Activated T-cell treated with anti-CD3 and anti-CD28 coated beads, Interleukin-2, amount 50 U/mL, for 72 hours (primary cell): ENCODE measurements at places on chromosomes 7 and 10. TPM values are rescaled to one million over a fixed set of nuclear protein-coding genes. Genes with fewer than 3 reads are reported as not detected.

- DNase-seq, result no peak
Observed at GRCh38 chr7:47423196-47423595, 158.7 kb downstream of the TNS3 start.

GRCh38 chr10:11424456-11425295 is 186.8 kb downstream of the USP6NL start:
- no peak for DNase-seq

DNA sequence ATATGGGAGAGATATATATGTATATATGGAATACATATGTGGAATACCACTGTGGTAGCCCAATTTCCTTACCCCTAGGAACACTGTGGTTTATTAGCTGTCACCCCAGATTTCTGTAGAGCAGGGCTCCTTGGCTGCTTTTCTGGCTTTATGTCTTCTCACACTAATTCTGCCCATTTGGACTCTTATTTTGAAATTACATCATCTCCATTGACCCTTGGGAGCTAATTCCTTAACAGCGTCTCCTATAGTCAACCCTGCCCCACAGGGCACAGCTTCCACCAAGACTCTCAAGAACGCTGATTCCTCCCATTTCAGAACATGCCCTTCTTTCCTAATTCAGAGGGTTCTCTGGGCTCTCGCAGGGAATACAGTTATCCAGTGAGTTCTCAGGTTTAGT is 55.4 kb upstream of the TARP start:
- no peak for DNase-seq

- DNase-seq, result no peak
Observed at GRCh38 chr10:120012131-120012400, 119.5 kb downstream of the SEC23IP start.

Gene FEZF1
- total RNA-seq, result not detected

DNA sequence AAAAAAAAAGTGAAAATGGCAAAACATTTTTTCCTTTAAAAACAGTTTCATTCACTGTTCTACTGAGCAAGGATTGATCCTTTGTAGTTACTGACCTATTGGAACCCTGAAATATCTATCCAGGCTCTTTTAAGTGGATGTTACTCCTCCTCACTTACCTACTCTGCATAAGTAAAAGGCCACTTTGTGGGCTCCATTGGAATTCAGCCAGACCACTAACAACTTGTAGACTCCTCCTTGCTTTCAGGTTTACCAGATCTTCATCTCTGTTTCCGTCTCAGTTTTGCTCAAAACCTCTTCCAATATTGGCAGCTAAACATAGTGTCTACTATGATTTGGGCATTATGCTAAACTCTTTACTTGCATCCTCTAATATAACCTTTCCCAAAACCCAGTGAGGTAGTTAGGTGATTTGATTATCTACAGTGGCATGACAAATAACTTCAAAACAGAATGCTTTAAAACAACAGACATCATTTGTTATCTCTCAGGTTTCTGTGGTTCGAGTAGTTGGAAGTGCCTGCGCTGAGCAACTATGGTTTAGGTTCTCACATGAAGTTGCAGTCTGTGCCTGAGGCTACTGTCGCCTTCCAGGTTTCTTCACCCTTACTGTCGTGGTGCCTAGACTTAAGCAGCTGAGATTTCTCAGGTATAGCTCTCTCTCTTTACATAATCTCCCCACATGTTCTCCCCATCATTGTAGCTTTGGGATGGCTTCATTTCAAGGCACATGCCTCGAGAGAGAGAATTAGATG is 698.2 kb downstream of the REEP3 start:
- DNase-seq, result no peak

GRCh38 chr10:52966904-52967303 is 194.3 kb upstream of the MBL2 start:
- DNase-seq, result no peak

DNA sequence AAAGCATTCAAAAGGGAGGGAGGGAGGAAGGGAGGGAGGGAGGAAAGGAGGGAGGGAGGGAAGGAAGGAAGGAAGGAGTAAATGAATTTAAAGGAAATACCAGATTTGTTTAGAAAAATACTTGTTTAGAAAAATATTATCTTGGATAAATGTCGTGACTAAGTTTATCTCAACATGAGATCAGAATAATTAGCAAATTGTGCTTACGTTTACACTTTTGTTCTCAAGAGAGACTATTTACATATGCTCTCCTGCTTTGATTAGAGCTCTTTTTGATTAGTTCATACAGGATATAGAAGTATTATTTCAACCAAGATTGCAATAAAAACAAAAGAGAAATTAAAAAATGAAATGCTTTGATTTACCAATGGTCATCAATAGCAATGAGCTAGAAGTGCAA is 186.2 kb downstream of the HIBADH start:
- no peak for DNase-seq

Gene TFR2
- total RNA-seq, result 4.7 TPM

DNA sequence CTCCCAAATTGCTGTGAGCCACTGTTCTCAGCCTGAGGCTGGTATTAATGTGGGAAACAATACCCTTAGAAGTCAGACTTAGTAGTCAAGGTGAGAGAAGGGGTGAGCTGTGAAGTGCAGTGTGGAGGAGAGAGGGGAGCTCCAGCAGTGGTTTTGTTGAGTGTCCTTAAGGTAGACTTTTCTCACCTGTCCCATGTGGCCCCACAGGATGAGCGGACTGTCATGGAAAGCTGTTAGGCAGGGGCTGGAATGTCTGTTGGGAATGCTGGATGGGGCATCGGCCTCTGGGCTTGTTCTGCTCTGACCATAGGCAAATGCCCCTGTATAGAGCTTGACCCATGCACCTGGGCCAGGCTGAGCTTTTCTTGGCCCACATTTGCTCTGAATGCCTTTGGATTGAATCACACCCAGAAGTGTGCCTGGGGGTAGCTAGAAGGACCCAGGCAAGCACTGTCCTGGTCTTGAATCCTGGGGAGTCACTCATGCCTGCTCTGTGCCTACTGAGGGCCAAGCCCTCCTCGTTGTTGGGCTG is 36.3 kb upstream of the SH2D4B start:
- no peak for DNase-seq

Gene SORCS1
- not detected for total RNA-seq

GRCh38 chr7:27587429-27587828 is 75.3 kb downstream of the HIBADH start:
- DNase-seq, result no peak

DNA sequence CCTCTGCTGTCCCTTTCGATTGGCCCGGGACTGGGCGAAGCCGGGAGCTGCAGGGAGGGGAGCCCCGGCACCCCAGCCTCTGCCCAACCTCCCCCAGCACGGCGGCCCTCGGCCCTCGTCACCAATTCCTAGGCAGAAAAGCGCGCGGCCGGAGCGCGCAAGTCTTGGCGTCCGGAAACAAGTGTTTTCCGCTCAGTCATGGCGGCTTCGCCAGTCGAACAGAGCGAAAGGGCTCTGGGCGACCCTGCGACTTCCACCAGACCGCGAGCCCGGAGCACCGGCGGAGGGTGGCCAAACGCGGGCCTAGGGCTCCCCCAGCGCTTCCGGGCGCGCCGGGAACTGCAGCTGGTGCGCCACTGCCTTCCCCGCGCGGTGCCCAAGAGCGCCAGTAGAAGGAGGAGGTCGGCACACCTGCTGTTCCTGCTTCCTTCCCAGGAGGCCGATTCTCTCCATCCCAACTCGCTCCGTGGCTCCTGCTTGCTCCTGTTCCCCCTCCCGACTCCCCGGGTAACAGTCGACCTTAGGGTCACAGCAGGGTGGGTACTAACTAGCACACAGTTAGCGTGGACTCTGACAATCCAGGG is 729.9 kb downstream of the ZWINT start:
- DNase-seq, result peak; percentile 13

Gene GPR15LG
- not detected for total RNA-seq

GRCh38 chr10:49622426-49623425 is 8.9 kb downstream of the CHAT start:
- no peak for DNase-seq

Gene TRIM24
- 16.2 TPM for total RNA-seq

DNA sequence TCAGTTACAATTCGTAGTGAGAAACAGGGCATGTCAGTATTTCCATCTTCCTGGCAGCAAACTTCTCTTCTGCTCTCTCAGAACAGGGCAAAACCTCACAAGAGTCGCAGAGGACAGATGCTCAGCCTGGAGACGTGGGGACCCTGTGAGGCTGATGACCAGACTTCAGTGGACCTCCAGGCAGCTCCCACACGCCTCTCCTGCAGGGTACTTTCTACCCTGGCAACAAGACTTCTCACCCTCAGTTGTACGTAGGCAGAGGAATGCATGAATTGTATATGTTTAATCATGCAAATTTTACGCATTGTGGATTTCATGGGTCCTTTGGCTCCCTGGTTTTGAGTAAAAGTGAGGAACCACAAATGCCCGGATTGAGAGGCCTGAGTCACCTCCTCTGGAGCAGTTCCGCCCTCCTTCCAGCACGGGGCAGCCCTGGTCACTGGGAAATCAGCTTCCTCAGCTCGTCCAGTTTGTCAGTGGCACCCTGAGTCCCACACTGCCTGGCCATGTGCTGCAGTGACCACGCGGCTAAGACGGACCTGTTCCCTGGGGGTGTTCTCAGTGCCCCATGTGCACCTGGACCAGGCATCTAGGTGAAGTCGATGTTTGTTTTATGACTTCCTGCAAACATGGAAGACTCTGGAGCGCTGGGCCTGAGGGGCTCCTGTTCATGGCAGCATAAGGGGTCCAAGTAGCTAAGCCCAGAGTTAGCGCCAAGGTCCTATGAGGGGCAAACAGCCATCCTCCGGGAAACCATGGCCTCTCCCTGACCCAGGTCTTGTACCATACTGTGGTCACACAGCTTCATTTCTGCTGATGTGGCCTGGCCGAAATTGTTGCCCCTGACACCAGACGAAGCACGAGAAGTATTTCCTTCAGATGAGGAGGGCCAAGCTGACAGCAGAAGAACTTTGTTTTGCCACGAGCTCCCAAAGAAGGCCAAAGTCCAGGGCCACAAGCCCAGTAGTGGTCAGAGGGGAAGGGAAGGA is 165.1 kb downstream of the TNS3 start:
- DNase-seq, result no peak

DNA sequence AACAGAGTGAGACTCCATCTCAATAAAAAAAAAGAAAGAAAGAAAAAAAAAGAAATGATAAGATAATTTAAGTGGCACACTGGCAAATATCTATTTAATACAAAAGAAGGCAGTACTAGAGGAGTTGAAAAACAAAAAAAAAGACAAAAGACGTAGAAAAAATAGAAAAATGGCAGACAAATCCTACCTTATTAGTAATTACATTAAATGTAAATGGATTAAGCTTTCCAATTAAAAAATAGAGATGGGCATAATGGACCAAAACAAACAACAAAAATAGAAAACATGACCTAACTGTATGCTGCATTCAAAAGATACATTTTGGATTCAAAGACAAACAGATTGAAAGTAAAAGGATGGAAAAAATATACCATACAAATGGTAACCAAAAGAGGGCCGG is 5.3 kb upstream of the PARP12 start:
- DNase-seq, result no peak

DNA sequence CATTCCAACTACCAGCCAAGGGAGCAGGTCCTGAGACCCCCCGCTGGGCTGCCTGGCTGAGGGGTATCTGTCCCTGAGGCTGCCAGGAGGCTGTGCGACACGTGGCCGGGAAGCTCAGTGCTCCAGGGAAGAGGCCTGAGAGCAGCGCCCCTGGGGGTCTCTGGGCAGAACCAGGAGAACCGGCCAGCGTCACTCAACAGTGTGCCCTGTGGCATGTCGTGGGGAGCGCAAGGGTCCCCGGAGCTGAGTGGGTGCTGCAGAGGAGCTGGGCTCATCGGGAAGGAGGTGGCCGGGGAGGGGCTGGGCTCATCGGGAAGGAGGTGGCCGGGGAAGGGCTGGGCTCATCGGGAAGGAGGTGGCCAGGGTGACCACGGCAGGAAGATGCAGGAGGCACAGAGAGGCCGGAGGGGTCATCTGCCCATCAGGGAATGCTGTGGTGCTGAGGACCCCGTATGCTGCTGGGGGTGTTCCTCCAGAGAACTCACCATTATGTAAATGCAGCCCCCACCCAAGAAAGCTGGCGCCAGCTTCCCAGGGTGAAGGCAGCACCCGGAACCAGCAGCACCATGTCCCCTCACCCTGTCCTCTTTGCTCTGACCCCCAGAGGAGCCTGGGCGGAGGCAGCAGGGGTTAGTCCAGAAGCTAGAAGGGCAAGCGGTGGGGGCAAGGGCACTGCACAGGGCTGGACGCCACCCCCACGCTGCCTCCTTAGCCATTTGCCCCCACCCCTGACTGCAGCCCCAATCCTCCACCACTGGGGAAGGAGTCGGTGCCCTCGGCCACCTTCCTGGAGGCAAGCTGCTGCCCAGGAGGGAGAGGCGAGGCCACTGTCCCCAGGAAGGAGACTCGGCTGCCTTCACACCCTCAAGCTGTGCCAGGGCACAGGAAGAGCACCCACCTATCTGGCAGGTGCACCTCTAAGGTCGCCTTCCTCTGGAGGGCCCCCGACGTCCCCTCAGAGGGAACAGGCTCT is 33.3 kb downstream of the CALML3 start:
- no peak for DNase-seq

GRCh38 chr10:58206251-58206650 is 61.4 kb downstream of the IPMK start:
- no peak for DNase-seq
